ENCODE measurements at places on chromosomes 3 and 15. TPM values are rescaled to one million over a fixed set of nuclear protein-coding genes. Genes with fewer than 3 reads are reported as not detected.

Gene NCK1
- 31.5 TPM for total RNA-seq

Gene LEKR1
- total RNA-seq: 4.2 TPM

Gene DET1
- total RNA-seq: 8.5 TPM

DNA sequence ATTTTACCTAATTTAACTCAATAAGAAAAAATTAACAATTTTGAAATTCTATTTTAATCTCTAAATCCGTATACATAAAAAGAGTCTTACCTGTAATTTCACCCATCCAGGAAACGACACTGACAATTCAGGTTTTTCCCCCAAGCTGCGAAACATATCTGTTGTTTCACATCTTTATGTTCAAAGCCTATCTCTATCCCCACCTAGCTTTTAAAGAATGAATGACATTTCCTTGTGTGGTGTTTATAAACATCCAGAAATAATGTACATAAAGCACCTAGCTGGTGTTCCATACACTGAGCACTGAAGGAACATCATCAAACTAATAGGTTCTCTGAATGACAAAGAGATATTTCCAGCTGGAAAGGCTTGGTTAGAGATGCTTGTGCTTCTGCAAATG lies 867.8 kb downstream of the SQOR start:
- H3K27me3 ChIP-seq: no peaks in the 10 kb centered on the region
- no peaks in the 10 kb centered on the region for H3K36me3 ChIP-seq
- H3K4me1 ChIP-seq: no peaks in the 10 kb centered on the region
- no peak for DNase-seq
- no peak overlapping the region for H3K27ac ChIP-seq

DNA sequence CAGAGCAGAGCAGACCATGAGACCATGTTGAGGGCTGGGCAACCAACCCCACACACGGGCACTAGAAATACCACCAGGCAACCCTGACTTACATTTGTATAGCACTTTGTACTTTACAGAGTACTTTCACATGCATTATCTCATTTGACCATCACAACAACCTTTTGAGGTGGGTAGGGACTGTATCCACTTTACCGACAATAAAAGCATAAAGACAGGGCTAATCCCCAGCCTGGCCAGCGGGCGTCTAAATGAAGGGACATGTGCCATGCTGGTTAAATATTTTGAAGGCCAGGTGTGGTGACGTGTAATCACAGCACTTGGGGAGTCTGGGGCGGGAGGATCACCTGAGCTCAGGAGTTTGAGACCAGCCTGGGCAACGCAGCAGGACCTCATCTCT lies 23.6 kb downstream of the RASGRP1 start:
- H3K4me3 ChIP-seq: no peak overlapping the region
- no peak overlapping the region for H3K27ac ChIP-seq
- H3K27me3 ChIP-seq: no peaks in the 10 kb centered on the region
- peaks cover 5% of the 10 kb centered on the region for H3K4me1 ChIP-seq
- DNase-seq: no peak

GRCh38 chr15:88800026-88800425 lies 3.2 kb upstream of the ACAN start:
- no peak overlapping the region for H3K4me3 ChIP-seq
- H3K4me1 ChIP-seq: peaks cover 12% of the 10 kb centered on the region
- H3K27me3 ChIP-seq: no peaks in the 10 kb centered on the region
- DNase-seq: no peak
- no peak overlapping the region for H3K27ac ChIP-seq
- no peaks in the 10 kb centered on the region for H3K36me3 ChIP-seq

- H3K4me1 ChIP-seq: no peaks in the 10 kb centered on the region
- H3K27ac ChIP-seq: no peak overlapping the region
- no peaks in the 10 kb centered on the region for H3K27me3 ChIP-seq
- H3K4me3 ChIP-seq: no peak overlapping the region
- DNase-seq: no peak
Observed at GRCh38 chr15:44101944-44102343, 93.1 kb downstream of the FRMD5 start.

All from thoracic aorta (tissue), 2 donors.